ENCODE measurements at places on chromosomes 1 and 21.

- DNase-seq, result no peak
Observed at GRCh38 chr1:206709772-206710459, 25.2 kb downstream of the MAPKAPK2 start.

- no peak for DNase-seq
Observed at GRCh38 chr21:32909393-32909792, 116.3 kb upstream of the OLIG2 start.

- DNase-seq, result no peak
Observed at GRCh38 chr1:68600049-68600661, 103.3 kb upstream of the DEPDC1 start.

DNA sequence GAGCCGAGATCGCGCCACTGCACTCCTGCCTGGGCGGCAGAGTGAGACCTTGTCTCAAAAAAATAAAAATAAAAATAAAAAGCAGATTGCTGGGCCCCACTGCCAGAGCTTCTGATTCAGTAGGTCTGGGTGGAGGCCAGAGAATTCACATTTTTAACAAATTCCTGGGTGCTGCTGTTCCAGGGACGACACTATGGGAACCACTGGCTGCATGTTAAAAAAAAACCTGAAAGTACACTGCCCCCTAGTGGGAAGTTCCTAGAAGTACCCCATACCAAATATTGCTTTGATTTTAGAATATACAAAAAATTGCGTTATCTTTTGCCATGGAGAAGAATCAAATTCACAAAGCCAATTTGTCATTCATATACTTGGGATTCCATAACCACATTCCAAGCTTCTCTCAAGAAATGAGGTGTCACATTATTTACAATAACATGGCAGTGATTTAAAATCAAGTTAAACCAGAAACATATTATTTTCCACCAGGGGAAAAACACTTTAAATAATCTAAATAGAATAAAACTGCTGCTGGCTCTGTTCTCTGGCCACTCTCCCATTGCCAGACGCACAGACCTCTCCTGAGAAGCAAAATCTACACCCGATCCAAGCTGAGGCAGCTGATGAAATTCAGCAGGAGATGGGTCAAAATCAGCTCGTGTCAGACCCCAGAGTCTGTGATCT, 27.4 kb downstream of the SYF2 start:
- no peak for DNase-seq

DNA sequence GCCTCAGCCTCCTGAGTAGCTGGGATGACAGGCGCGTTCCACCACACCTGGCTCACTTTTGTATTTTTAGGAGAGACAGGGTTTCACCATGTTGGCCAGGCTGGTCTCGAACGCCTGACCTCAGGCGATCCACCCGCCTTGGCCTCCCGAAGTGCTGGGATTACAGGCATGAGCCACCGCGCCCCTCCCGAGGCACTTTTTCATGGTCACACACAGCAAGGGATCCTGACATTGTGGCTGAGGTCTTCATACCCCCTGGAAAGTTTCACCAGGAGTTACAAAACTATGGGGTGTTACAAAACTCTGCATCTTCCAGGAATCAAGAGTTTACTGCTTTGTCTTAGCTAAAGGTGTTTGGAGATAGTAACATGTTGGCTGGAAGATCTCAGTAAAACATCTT, 234.3 kb upstream of the TMEM51 start:
- no peak for DNase-seq

- DNase-seq, result no peak
Observed at GRCh38 chr1:6454856-6455751, 10.9 kb downstream of the TNFRSF25 start.

DNA sequence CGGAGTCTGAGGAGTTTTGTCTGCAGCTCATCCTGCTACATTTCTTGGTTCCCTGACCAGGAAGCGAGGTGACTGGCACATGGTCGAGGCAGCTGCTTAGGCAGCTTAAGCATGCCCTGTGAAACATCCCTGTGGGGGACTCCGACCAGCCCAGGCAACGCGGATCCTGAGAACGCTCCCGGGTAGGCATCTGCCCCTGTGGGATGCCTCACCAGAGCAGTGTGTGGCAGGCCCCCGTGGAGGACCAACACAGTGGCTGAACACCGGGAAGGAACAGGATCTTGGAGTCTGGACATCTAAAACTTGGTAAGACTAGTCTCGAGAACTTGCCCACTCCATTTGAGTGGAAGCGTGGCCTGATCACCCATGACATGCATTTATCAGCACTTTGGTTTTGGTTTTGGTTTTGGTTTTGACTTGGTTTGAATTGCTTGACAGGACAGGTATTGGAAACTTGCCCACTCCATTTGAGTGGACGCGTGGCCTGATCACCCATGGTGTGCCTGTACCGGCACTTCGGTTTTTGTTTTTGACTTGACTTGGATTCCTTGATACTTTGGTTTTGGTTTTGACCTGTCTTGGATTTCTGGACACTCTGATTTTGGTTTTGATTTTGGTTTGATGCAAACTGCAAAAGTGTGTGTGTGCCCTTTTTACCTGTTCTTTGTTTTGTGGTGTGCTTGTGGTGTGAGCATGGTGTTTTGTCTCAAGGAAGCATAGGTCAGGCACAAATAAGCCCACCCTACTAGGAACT, 12.2 kb upstream of the NEK2 start:
- no peak for DNase-seq

DNA sequence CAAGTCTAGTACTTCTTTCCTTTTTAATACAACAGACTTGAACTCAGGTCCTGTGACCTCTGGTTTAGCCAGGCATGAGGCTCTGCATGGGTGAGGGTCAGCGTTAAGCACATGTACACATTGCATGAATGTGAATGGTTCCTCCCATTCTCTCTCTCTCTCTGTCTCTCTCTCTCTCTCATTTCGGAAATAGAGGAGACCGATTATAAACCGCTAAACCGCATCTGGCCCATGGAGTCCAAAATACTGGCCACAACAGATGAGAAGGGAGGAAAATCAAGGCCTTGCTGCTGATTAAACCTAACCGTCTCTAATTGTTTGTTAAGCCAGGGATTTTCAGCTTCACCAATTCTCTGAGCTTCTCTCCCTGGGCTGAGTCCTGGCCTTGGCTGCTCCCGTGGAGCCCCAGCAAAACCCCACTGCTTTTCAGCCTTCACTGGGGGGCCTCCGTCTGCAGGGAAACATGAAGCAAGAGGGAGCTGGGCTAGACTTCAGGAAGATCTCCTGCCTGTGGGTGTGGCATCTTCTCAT, 6.6 kb downstream of the RSPO1 start:
- DNase-seq, result no peak

DNA sequence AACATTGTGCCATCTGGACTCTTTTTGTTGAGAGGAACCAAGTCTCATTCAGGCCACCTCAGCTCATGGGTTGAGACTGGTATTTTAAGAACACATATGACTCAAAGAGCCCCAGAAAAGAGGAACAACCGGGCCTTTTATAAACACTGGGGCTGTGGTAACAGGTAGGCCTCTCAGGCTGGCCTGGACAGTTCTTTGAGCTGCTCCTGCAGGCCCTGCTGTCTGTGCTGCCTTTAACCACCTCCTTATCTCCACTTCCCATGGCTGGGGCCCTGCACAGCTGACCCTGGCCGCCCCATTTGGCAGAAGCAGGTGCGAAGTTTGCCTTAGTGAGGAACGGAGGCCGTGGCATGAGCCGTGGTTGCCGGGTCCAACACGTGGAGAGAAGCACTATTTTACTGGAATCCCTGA, 163.3 kb downstream of the RHOU start:
- no peak for DNase-seq

- no peak for DNase-seq
Observed at GRCh38 chr1:103180660-103181059, 72.3 kb upstream of the COL11A1 start.

DNA sequence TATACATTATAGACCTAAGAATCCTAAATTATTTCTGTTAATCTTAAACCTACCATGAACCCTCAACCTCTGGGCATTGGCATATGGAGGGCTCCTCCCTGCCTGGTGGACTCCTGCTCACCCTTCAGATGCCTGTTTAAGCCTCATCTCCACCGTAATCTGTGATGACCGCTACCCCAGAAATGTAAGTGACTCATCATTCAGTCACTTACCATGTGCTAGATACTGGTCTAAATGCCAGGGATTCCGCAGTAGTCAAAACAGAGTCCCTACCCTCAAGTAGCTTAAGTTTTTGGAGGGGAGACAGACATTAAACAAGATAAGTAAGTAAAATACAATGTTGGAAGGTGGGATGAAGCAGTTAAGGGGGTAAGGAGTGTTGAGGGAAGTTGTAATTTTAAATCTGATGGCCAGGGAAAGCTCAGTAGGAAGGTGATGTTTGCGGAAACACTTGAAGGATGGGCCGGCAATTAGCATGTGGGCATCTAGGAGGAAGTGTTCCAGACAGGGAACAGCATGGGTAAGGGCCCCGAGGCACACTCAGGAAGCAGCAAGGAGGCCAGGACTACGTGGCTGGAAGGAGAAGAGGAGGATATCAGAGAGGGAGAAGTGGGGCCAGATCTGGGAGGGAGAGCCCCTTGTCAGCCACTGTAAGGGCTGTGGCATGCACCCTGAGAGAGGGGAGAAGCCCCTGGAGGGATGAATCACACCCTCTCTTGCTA, 141.7 kb upstream of the HOOK1 start:
- no peak for DNase-seq

GRCh38 chr1:236608930-236609726, 4.8 kb upstream of the HEATR1 start:
- DNase-seq, result no peak

DNA sequence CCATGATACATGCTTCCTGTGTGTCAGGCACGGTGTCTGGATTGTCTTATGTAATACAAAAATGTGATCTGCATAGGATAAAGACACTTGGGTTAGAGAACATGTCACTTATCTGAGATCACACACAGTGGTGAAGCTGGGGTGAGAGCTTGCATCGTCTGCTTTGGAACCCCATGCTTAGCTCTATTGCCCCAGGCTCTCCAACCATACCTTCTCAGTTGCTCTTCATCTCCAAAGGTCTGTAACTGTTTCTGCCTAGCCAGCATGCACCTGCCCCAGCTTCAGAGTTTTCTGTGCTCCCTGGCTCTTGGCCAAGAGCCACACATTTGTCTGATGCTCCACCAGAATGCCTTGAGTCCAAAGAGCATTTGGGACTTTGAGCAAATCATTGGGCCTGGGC, 93.9 kb upstream of the COG2 start:
- DNase-seq, result no peak

GRCh38 chr21:33112151-33112550, 42.2 kb downstream of the OLIG1 start:
- no peak for DNase-seq
